Uterine smooth muscle cell (primary cell): ENCODE measurements at places on chromosomes 6 and 20. TPM values are rescaled to one million over a fixed set of nuclear protein-coding genes. Genes with fewer than 3 reads are reported as not detected.

The BMP7 gene
- total RNA-seq, result not detected in 2 replicates

The RBBP9 gene
- total RNA-seq, result 16.2 and 24.9 TPM in 2 replicates

The AIF1 gene
- not detected in 2 replicates for total RNA-seq

The HLA-DQA2 gene
- total RNA-seq, result not detected in 2 replicates
